CD4-positive, alpha-beta memory T cell (primary cell): ENCODE measurements at places on chromosomes 2 and 18.

DNA sequence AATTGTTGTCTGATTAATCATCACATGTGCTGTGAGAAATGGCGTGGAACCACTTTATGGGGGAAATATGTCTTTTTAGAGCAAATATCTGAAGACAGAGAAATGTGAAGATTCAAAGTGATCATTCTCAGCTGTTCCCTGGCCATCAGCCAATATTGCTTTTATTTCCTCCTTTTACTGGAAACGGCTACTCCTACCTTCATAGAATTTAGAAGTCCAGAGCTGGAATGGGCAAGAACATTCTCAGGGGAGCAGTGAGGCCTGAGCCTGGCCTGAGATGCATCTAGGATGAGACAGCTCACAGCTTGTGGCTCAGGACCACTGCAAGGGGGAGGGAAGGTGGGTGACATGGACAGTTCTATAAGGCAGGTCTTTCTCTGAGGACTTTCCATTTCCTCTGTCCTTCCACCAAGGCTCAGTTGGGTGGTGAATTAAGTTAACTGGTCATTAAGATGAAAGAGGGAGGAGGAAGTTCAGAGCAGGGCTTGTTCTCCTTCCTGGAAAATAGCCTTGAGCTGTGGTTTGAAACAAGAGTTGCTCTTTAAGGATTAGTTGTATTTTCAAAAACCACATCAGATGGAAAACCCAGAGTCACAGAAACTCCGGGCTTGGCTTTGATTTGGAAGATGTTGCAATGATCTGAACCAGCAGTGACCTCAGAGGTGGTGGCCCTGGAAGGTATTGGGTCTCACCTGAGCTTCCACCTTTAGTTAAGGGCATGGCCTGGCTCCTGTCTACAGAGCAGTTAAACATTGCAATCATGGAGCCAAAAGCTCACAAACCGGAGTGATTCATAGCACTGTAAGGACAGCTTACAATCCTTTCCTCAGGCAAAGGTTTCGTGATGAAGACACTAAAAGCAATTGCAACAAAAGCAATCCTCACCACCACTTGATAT is 144.3 kb downstream of the VAPA start:
- DNase-seq, result no peak

DNA sequence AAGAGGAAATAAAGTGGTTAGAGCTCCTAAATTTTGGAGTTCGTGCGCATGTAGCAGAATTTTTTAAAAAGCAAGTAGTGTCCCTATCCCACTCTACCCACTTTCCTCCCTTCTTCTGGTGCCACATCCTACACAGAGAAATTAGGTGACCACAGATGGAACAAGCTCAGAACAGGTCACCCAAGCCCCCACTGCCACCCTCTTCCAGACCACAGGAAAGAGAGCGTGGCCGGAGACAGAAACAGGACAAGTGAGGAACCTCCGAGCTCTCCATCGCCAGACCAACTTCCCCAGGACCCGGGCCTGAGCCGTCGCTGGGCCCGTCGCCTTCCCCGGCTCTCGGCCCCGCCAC is 433 bp downstream of the NPC1 start:
- DNase-seq, result peak; percentile 10

DNA sequence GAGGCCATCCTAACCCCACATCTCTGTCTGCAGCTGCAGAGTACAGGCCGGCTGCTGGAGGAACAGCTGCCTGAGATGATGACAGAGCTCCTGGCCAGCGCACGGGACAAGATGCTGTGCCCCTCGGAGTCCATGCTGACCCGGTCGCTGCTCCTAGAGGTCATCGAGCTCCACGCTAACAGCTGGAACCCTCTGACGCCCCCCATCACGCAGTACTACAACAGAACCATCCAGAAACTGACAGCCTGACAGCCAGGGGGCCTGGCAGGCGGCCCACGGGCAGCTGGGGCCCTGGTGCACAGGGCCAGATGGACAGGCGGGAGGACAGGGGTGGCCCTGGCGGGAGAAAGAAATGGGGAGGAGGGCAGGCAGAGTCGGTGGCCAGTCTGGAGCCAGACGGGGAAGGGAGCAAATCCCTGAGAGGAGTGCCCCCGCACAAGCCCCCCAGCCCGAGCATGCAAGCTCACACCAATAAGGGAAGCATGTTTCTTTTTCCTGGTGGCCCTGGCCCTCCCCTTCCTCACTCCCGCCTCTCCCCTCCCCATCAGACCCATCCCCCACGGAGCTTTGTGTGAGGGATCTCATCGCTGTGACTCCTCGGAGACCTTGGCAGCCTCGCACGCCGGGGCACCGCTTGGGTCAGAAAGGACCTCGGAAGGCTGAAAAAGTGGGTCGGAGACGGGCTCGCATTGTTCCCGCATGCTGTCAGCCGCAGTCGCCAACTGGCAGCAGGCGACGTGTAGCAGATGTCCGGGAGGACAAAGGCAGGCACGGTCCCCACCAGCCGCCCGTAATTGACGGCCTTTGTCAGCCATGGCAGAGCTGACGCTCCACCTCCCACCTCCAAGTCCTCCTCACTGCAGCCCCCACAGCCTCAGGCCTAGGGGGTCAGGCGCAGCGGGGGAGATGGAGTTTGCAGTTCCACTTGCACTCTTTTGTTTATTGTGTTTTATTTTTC is 91.2 kb downstream of the SMAD7 start:
- no peak for DNase-seq

DNA sequence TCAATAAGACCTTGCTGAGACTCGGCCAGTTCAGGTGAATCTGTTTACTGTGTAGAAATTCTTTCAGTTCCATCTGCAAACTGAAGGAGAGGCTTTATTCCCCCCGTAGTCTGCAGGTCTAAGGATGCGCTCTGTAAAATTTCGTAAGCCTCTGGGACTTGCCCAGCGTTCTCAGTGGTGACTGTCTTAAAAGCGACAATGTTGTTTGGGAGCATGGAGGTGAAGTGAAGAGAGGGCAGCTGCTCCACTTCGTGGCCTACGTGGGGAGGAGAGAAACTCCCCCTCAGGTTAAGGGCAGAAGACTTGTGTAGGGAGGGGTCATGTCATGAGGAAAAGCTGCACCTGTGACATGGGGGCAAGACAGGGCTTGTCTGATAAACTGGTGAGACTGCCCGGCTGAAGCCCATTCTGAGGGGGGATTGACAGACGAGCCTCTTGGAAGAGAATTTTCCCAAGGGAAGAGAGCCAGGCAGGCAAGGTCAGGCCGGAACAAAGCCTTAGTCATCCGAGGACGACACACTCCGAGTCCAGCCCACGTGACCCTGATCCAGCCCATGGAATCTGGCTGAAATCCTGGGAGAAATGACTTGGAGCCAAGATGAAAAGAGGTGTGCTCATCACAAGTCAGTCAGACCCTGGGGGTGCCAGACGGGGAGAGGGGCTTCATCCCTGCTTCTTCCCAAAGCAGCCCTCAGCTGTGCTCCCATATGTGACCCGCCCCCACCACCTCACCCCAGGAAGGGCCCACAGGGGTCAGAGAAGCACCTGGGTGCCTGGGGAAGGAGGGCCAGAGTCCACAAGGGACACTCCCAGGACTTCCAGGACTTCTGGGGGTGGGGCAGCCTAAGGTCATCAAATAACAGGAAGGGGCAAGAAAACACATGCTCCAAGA is 88.5 kb upstream of the SH3BP4 start:
- DNase-seq, result no peak

DNA sequence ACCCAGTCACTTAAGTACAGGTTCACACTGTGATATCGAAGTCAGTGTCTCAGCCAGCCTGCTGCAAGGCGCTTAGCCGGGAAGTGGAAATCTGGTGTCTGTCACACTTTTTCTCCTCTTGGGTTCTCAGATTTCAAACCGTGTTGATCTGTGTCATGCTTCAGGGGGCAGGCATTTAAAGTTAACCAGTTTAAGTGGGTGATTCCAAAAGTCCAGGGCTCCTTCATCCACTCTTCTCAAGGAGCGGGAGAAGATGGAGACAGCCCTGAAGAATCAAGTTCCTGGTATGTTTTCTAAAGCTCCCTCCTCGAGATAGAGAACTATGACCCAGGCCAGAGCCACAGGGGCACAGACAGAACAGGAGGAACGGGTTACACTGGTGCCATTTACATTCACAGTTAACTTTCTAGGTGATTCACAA is 331.7 kb downstream of the GBX2 start:
- no peak for DNase-seq

DNA sequence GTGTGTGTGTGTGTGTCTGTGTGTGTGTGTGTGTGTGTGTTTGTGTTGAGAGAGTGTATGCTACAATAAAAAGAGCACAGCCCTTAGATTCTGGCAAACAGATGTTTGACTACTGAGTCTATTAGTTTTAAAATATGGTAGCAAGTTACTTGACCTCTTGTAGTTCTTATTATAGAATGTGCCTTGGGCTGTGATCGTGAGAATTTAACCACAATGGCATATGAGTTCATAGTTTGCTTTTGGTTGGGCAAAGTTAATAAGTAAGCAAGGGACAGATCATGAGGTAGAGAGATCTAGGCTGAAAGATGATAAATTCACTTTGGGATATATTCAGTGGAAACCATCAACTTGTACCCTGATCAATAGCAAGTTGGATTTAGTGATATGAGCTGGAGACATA is 334.3 kb upstream of the VWC2L start:
- DNase-seq, result no peak

DNA sequence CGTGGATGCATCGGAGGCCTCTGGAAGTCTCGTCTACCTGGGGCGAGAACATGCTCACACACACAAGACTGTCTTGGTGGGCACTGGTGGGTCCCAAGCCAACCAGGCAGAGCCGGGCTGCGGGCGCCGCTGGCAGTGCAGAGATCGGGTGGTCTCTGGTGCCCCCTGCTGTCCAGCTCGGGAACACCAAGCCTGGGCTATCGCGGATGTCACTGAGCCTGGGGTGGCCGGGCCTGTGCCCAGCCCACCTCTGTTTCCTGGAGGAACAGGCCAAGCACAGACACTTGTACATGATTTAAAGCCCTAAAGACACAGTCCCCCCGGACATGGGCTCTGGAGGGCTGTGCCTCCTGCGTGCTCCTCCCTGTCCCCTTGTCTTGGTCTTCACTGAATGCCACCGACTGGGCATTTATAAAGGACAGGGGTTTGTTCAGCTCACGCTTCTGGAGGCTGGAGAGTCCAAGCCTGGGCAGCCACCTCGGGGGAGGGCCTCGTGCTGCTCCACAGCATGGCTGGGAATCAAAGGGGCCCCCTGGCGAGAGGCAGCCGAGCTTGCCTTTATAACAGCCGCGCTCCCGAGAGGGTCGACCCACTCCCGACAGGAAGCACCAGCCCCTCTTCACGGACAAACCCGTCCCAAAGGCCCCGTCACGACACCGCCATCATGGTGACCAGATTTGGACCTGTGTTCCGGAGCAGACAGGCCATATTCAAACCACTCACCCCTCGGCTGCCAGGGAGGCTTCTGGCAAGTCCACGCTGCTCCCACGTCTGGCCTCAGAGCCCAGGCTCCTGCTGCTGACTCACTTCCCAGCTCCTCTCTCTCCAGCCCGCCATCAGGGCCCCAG is 3.6 kb upstream of the OTOS start:
- peak; percentile 70 for DNase-seq

- DNase-seq, result no peak
Observed at GRCh38 chr18:79768745-79769144, 29.0 kb upstream of the KCNG2 start.

DNA sequence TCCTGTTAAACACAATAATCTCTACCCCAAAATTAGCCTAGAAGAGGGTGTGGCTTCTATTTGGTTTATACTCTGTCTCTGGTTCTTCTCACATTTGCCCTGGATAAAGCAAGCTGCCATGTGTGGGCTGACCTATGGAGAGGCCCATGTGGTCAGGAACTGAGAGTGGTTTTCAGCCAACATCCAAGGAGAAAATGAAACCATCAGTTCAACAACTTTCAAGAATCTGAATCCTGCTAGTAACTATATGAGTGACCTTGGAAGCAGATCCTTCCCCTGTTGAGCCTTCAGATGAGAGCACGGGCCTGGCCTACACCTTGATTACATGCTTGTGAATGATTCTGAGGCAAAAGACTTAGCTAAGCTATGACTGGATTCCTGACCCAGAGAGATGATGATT is 11.5 kb upstream of the TRIB2 start:
- no peak for DNase-seq

DNA sequence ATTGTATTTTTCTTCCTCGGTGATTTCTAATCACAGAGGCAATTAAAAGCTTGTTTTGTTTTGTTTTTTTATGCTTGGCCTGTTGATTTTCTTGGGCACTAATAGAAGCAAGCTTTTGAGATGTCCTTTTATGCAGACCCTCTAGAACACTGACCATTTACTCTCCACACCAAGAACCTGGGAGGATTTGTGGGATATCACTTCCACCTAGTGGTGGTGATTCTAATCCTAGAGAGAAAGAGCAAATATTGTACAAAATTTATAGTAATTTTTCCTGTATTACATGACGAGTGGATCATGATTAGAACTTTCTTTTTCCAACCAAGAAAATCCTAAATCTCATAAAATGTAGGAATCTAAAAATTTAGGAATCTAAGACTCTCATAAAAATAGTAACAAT is 23.4 kb downstream of the NEMP2 start:
- no peak for DNase-seq

DNA sequence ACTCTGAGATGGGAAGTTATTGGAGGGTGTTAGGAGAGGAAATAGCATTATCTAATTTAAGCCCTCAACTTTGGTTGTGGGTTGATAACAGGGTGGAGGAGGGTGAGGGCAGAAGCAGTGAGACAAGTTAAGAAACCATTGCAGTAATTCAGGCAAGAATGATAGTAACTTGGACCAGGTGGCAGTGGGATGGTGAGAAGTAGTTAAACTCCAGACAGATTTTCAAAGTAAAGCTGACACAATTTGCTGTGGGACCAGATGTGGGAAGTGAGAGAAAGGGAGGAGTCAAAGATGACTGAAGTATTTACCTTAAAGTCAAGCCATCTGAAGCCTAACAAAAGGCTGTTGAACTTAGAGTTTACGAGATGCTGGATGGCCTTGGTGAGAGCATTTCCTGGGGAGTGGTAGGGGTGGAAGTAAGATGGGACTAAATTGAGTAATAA is 163.2 kb upstream of the KLF7 start:
- no peak for DNase-seq

GRCh38 chr2:25301453-25302352 is 40.0 kb downstream of the DNMT3A start:
- no peak for DNase-seq
